ENCODE measurements at places on chromosomes 2 and 18.

GRCh38 chr2:174750923-174751441 is 13.3 kb downstream of the CHRNA1 start:
- DNase-seq, result no peak

GRCh38 chr2:173192071-173192470 is 116.4 kb downstream of the MAP3K20 start:
- DNase-seq, result no peak

DNA sequence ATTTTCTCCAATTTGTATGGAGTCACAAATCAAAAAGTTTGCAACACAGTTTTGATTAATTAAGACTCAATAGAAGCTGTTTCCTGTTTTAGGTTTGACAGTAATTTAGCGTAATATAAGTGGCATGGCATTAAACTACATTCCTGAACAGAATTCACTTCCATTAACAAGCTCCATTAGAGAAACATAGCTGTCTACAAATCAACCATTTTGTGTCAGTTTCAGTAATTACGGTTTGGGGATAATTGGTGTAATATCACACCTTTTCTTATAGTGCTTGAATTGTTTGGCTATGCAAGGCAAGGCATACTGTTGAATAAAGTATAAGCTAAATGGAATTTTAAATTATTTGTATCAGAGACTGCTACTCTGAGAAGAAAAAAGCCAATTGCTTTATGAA is 585.5 kb downstream of the CBLN2 start:
- no peak for DNase-seq

GRCh38 chr2:98269274-98269673 is 77.0 kb upstream of the CNGA3 start:
- peak; percentile 11 for DNase-seq

DNA sequence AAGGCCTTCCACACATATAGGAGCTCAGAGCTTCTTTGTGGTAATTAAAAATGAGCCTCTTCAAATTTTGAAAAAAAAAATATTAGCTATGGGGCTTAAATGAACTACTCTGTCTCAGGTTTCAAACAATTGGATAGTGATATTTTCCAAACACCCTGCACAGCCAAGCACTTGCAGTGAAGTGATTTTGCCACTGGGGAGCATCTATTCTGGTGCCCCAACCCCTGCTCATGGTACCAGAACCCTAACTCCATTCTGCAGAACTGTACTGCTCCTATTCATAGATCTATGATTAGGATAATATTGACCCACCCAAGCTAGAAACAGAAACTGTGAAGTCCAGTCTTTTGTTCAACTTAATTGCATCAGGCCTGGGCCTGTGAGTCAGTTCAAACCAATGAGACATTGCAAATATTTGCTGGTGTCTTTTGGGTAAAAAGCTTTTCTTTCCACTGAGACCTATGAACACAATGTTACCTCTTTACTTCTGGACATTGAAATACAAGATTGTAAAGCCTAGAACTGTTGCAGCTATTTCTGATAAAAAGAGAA is 324.0 kb downstream of the GALNT13 start:
- DNase-seq, result no peak

- DNase-seq, result peak; percentile 71
Measured at GRCh38 chr18:23718243-23718720, 29.0 kb downstream of the LAMA3 start.

DNA sequence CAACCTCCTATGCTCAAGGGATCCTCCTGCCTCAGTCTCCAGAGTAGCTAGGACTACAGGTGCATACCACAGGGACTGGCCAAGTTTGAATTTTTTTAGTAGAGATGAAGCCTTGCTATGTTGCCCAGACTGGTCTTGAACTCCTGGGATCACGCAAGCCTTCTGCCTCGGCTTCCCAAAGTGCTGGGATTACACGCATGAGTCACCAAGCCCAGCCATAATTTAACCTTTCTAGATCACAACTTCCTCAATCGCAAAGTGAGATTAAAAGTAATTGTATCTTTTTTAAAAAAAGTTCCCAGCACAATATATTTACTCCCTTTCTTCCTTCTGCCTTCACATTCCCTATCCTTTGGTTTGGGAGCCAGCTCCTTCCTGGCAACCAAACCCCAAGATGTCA is 5.8 kb upstream of the PPP1CB start:
- no peak for DNase-seq

- DNase-seq, result no peak
Measured at GRCh38 chr2:40406485-40407289, 45.2 kb downstream of the SLC8A1 start.

GRCh38 chr2:15605721-15606120 is 14.1 kb downstream of the DDX1 start:
- no peak for DNase-seq

- DNase-seq, result no peak
Measured at GRCh38 chr2:86541334-86541733, 21.9 kb downstream of the CHMP3 start.

DNA sequence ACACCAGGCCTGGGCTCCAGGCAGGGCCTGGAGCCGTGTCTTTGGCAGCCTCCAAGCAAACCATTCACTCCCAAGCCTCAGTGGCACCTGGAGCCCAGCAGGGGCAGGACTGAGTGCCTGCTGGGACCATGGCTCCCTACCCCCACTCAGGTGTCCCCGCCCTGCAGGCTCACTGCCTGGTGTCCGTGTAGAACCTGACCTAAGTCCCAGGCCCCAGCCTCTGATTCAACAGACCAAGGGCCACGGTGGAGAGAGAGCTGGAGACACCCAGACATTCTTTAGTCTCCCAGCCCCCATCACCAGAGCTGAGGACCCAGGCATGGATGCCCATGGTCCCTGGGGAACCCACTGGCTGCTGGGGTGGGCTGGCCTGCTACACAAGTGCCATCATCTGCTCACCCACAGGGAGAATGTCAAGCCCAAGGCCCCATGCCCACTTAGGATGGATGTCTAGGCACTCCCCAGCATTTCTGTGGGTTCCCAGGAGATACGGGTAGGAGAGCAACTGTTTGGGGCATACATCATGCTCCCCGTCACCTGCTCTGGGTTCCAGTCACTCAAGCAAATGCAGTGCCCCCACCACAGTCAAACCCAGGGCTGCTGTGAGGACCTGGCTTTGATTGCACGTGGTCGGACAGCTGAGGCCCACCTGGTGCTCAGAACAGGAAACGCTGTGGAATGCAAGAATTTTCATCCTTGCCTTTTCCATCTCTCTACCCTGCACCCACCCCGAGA is 42.9 kb upstream of the ATG16L1 start:
- no peak for DNase-seq

GRCh38 chr2:175766880-175767279 is 235.2 kb downstream of the LNPK start:
- peak; percentile 20 for DNase-seq

DNA sequence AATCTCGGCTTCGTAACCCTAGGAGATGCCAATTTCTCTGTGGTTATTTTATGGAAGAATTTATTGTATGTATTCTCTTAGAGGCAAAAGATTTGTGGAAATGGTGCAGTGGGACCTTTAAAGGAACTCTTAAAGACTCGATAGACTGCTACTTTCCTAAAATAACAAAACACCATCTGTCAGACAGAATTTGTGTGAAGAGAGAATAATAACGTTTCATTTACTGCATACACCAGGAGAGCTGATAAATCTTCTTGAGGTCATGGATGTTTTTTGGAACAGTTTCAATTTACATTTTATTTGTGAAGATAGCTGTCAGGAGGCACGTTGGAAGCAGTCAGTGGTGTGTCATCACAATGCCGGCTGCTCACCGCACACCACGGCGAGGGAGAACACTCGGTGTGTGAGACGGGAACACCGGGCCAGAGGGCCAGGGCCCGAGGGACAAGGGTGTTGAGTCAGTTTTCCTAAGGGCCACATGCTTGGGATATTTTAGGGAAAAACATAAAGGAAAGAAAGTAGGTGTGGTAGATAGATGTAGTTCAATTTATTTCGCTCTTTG is 1681.0 kb upstream of the DDX18 start:
- no peak for DNase-seq

DNA sequence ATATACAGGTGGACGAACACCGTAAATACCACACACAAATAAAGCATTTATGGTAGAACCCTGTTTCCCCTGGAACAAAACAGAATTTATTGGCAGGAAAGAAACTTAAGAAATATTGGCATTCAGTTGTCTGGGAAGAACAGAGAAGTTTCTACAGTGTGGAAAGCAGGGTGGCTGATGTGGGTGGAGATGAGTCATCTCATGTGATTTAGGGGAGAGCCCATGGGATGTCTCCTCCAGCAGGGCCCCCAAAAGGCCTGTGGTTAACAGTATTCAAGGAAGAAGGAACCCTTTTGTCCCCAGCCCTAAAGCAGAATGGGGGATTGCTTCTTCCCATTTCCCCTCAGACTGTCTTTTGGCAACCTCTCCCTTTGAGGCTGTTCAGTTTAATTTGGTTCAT is 24.2 kb downstream of the SIX3 start:
- DNase-seq, result no peak

DNA sequence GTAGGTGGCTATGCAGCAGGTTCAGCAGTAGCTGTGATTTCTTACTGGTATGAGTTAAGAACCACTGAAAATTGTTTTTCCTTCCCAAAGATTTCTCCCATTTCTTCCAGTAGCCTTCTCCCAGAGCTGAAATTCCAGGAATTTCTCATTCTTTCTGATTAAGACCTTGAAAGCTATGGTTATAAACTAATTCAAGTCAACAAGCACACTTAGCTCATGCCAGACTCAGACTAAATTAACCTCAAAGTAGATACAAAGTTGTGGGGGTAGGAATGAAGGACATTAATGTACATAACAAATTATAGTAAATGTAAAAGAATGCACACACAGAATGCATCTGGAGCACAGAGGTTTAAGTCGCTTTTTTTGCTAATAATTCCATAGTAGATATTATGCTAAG is 103.6 kb upstream of the SOX11 start:
- DNase-seq, result no peak

DNA sequence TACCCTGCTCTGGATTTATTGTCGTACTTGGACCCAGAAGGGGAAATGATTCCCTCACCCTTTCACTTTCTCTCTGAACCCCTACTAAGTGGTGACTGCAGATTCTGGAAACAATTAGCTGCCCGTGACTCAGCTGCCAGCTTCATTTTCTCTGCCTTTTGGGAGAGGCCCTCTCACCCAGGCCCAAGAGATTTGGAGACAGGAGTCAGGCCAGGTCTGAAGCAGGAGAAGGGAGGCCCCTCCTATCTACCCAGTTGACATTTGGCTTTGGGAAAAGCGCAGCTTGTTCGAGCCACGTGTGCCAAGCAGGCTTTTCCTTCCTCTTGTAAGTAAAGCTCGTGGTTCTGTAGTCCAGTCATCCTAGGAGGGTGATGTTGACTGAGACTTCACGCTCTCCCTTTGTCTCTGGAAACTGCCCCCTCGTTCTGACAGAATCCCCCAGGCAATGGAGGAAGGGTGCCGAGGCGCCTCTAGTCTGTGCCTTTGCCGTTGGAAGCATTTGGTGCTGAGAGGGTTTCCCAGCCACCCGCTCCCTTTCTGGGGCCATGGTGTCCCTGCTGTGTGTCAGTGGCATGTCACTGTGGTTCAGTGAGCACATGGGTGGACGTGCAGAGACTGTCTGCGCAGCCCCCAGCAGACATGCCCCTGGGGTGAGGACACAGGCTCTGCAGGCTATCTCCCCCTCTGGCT is 8.6 kb downstream of the OXER1 start:
- peak; percentile 67 for DNase-seq

GRCh38 chr2:218216336-218216673 is 684 bp upstream of the ARPC2 start:
- peak; percentile 12 for DNase-seq

DNA sequence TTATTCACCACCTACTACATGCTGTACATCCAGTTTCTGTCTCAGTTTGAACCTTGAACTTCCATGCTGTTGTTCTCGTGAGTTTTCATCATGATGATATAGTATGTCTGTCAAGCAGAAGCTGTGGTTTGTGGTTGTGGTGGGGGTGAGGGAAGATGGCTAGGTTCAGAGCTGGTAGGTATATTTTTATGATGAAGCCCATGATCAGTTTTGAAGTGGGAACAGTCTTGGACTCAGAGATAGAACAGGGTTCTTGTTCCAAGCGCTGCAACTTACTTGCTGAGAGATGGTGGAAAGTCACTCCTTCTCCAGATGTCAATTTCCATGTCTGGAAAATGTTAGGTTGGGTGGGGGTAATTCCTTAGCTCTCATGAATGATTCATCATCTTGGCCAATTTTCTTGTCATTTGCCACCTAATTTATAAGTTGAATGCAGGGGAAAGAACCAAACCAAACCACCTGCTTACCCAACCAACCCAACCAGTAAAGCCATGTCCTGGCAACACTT is 21.6 kb downstream of the PMAIP1 start:
- DNase-seq, result peak; percentile 40

- no peak for DNase-seq
Measured at GRCh38 chr2:28991021-28991420, 9.9 kb downstream of the TOGARAM2 start.

DNA sequence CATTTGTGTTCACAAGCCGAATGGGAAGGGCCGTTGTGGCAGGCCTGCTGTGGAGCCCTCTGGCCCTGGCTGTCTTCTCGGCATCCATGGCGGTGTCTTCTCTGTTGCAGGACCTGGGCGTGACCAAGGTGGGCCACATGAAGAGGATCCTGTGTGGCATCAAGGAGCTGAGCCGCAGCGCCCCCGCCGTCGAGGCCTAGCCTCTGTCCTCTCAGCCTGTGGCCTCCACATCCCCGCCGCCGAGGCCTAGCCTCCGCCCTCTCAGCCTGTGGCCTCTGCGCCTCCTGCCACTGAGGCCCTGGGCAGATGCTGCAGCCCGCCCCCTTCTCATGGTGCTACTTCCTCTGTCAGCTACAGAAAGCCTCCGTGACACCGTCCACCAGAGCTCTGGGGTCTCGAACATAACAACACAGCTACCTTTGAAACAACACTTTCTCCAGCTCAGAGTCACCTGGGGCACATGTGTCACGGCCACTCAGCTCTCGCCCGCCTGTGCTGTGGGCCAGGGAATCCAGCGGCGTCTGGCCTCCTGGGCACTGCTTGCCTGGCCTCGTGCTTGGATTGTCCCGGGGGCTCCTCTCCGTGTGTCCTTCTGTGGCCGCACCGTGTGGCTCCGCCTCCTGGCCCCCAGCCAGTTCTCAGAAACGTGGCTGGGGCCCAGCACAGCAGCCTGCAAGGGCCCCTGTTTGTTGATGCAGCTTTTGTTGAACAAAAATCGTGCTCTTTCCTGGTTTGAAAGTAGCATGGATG is 97.1 kb downstream of the USP40 start:
- DNase-seq, result no peak

DNA sequence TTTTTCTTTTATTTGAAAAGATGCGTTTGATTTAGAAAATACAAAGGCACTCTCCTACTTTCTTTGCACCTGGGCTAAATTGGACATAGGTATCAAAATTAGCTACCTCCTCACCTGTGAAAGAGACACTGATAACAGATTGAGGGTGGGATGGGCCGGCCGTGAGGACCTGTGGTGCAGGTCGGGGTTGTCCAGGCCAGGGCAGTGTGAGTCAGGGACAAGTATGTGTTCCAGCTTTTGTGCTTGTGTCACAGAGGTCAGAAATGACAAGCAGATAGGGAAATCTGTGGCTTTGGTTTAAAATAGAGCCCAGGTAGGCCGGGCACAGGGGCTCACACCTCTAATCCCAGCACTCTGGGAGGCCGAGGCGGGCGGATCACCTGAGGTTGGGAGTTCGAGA is 22.6 kb downstream of the MYL12B start:
- DNase-seq, result no peak

- no peak for DNase-seq
Measured at GRCh38 chr18:3420919-3421279, 29.1 kb upstream of the TGIF1 start.

GRCh38 chr2:159546716-159547430 is 69.5 kb downstream of the BAZ2B start:
- no peak for DNase-seq

GRCh38 chr2:119536707-119537106 is 7.5 kb upstream of the CFAP221 start:
- DNase-seq, result no peak

GRCh38 chr2:26764078-26764887 is at the start of gene SLC35F6:
SLC35F6 (plus strand) TSS chr2:26764284; CDS start chr2:26764350, 66 bp downstream.
- peak; percentile 91 for DNase-seq

- DNase-seq, result no peak
Measured at GRCh38 chr18:55031576-55031975, 72.3 kb upstream of the CCDC68 start.

Measured in Daoy (cell line).